ENCODE measurements at places on chromosomes 2 and 18.
A peak's percentile ranks its signal among the peaks of the same experiment; 100 is the strongest.

DNA sequence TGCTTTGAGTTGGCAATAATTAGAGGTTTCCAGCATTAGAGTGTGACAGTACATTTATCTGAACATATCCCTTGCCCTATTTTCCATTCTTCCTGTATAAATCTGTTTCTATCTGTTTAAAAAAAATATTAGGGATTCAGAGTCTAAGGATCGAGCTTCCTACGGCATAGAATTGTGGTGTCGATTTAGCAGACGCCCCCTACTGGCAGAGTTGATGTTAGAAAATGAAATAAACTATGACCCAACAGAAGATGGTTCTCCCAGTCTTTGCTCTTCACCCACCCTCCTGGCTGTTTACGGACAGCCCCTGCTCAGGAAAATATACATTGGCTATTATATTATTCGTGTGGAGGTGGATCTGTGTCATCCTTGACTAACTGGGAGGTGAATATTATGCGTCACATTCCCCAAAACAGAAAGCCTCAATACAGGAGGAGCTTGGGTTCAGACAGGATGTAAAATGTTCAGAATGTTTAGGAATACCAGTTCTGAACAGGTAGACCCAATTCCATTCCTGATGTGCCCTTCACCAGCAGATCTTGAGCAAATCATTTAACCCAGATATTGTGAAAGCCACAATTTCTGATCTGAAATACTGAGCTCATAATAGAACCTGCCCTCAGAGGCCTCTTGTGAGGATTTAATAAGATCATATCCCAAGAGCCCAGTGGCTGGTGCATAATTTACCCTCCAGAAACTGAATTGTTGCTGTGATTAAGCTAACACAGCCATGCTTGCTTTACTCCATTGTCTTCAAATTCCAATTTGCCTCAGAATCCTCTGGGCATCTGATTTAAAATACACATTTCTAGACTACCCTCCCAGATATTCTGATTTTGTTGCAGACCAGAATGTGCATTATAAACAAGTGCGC, 10.8 kb upstream of the ERMN start:
- DNase-seq: no peak
- H3K4me3 ChIP-seq: no peak overlapping the region
- no peaks in the 10 kb centered on the region for H3K27me3 ChIP-seq
- H3K36me3 ChIP-seq: no peaks in the 10 kb centered on the region

GRCh38 chr2:30934066-30934465, 126.8 kb upstream of the CAPN13 start:
- no peaks in the 10 kb centered on the region for H3K36me3 ChIP-seq
- no peaks in the 10 kb centered on the region for H3K4me1 ChIP-seq
- H3K4me3 ChIP-seq: no peak overlapping the region
- H3K27ac ChIP-seq: no peak overlapping the region
- DNase-seq: no peak

DNA sequence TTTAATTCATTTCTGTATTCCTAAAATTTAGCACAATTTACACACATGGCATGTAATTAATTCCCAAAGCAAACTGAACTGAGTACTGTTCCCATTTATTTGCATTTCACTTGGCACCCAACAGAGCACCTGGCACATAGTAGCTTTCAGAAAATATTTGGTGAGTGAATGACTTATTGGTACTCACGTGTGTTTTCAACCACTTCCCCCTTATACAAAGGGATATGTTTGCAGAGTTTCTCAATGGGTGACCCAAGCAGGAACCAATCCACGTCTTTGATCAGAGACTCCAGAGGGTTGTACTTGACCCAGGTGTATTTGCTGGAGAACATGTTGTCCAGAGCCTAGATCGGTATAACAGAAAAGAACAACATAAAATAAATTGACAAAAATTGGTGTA, 6.6 kb downstream of the GKN2 start:
- DNase-seq: no peak
- no peak overlapping the region for H3K27ac ChIP-seq
- no peaks in the 10 kb centered on the region for H3K4me1 ChIP-seq
- H3K36me3 ChIP-seq: no peaks in the 10 kb centered on the region
- H3K4me3 ChIP-seq: no peak overlapping the region

DNA sequence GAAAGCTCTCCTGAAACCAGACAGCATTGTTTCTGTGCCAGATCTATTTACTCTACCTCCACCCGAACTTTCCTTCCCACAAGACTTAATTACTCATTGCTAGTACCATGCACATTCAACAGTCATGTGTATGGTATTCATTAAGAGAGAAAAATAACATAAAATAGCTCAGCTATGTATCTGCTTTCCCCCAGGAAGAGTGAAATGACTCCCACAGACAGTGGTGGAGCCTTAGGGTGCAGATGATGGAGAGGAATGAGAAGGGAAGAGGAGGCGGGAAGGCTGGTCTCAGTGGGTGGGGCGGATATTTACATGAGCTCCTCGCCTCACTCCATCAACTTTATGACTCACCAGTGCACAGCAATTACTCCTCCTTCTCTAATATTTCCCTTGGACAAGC, 724.5 kb downstream of the EPHA4 start:
- no peak overlapping the region for H3K27ac ChIP-seq
- no peak for DNase-seq
- H3K36me3 ChIP-seq: no peaks in the 10 kb centered on the region
- H3K4me1 ChIP-seq: no peaks in the 10 kb centered on the region
- H3K27me3 ChIP-seq: no peaks in the 10 kb centered on the region

- H3K36me3 ChIP-seq: peaks cover 94% of the 10 kb centered on the region
- DNase-seq: no peak
- no peak overlapping the region for H3K4me3 ChIP-seq
Measured at GRCh38 chr2:65076345-65076710, 20.1 kb downstream of the CEP68 start.

DNA sequence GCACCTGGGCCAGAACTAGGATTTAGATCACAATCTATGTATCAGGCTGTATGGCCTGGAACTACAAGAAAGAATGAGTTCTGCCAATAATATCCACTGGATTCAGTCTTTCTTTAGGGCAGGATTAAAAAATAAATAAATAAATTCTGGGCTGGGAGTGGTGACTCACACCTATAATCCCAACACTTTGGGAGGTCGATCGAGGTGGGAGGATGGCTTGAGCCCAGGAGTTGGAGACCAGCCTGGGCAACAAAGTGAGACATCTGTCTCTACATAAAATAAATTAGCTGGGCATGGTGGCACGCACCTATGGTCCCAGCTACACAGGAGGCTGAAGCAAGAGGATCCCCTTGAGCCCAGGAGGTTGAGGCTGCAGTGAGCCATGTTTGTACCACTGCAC, 8.1 kb downstream of the AMMECR1L start:
- no peak for DNase-seq
- no peak overlapping the region for H3K4me3 ChIP-seq
- peaks cover 51% of the 10 kb centered on the region for H3K36me3 ChIP-seq
- H3K4me1 ChIP-seq: peaks cover 41% of the 10 kb centered on the region
- no peak overlapping the region for H3K27ac ChIP-seq
- no peaks in the 10 kb centered on the region for H3K27me3 ChIP-seq

DNA sequence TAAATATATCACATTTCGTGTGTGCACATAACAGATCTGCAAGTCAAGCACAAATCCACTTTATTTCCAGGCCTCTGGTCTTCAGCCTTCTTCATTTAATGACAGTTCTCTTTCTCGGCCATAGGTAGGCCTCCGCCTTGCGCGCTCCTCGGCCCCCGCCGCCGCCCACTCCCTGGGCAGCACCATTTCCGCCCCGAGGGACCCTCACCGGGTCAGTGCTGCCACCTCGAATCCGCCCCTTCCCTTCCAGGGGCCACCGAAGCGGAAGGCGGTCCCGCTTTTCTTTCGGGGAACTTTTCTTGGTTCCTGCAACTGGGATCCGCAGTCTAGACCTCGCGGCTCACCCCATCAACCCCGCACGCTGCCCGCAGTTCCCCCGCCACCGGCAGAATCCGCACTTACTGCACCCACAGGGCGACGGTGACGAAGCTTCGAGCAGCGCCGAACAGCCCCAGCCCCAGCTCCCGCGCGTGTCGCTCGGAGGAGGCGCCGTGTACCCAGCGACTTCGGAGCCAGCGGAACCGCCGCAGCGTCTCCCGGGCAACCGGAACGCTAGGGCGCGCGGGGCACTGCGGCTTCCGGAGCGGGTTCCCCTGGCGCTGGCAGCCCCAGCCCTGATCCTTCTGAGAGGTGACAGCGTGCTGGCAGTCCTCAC, at the start of gene CDKL4:
Gene CDKL4, minus strand, starts transcription at position 502 of the 655 bp plus-strand sequence.
- H3K4me1 ChIP-seq: peaks cover 12% of the 10 kb centered on the region
- H3K27ac ChIP-seq: no peak within 1 kb of the TSS
- no peak for DNase-seq
- H3K36me3 ChIP-seq: no peaks in the 10 kb centered on the region

DNA sequence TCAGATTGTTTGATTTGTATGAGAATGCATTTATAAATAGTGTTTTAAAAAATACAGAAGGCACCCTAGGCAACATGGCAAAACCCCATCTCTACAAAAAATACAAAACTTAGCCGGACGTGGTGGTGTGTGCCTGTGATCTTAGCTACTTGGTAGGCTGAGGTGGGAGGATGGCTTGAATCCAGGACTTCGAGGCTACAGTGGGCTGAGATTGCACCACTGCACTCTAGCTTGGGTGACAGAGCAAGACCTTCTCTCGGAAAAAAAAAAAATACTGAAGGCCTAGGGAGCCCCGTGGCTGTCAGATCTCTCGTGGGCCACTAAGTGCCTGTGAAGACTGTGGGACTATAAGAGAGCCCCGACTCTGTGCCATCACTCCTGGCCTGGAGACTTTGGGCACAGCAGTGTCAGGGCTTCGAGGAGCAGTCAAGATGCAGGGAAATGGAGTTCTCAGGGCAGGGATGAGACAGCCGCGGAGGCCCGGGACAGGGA, 40.5 kb downstream of the MYO7B start:
- DNase-seq: no peak
- H3K27ac ChIP-seq: peak overlapping the region; percentile 65
- H3K36me3 ChIP-seq: no peaks in the 10 kb centered on the region
- peaks cover 15% of the 10 kb centered on the region for H3K4me1 ChIP-seq
- H3K27me3 ChIP-seq: no peaks in the 10 kb centered on the region

GRCh38 chr2:239529313-239530015, 128.6 kb upstream of the HDAC4 start:
- H3K4me3 ChIP-seq: no peak overlapping the region
- no peaks in the 10 kb centered on the region for H3K27me3 ChIP-seq
- no peak overlapping the region for H3K27ac ChIP-seq
- H3K4me1 ChIP-seq: peaks cover 6% of the 10 kb centered on the region
